Right lobe of liver (tissue), 6 donors: ENCODE measurements at places on chromosomes 1 and 21. TPM values are rescaled to one million over a fixed set of nuclear protein-coding genes. Genes with fewer than 3 reads are reported as not detected.
A peak's percentile ranks its signal among the peaks of the same experiment; 100 is the strongest.

DNA sequence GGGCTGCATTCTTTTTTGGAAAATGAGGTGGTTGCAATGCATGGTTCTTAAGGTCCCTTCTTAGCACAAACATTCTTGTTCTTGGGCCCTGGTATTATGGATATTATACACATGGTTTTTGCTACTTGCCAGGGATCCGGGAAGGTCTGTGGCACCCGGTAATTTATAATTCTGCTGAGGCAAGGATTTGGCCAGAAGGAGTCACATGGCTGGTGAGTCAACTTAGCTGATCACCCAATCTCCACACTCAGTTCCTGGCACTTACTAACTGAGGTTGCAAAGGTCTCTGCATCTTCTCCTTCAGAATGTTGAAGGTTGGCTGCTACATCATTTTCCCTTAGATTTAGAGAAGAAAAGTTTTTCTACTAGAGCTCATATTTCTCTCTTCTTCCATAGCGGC is 112.5 kb downstream of the ROR1 start:
- H3K27me3 ChIP-seq = no peaks in the 10 kb centered on the region
- no peaks in the 10 kb centered on the region for H3K4me1 ChIP-seq
- H3K27ac ChIP-seq = no peak overlapping the region
- DNase-seq = no peak

- H3K27me3 ChIP-seq = no peaks in the 10 kb centered on the region
- H3K4me3 ChIP-seq = no peak overlapping the region
- peak overlapping the region; percentile 76 for H3K27ac ChIP-seq
- DNase-seq = peak; percentile 49
- no peaks in the 10 kb centered on the region for H3K4me1 ChIP-seq
Measured at GRCh38 chr1:202046227-202046626, 35.8 kb downstream of the ELF3 start.

- H3K27ac ChIP-seq = no peak overlapping the region
- no peaks in the 10 kb centered on the region for H3K36me3 ChIP-seq
- no peaks in the 10 kb centered on the region for H3K4me1 ChIP-seq
- no peak overlapping the region for H3K4me3 ChIP-seq
- H3K27me3 ChIP-seq = no peaks in the 10 kb centered on the region
- DNase-seq = no peak
Measured at GRCh38 chr1:198918920-198919319, 280.1 kb downstream of the PTPRC start.

- no peaks in the 10 kb centered on the region for H3K36me3 ChIP-seq
- H3K27me3 ChIP-seq = no peaks in the 10 kb centered on the region
- no peaks in the 10 kb centered on the region for H3K4me1 ChIP-seq
- H3K27ac ChIP-seq = no peak overlapping the region
- no peak overlapping the region for H3K4me3 ChIP-seq
- no peak for DNase-seq
Measured at GRCh38 chr1:23244256-23244761, 27.0 kb upstream of the HTR1D start.

DNA sequence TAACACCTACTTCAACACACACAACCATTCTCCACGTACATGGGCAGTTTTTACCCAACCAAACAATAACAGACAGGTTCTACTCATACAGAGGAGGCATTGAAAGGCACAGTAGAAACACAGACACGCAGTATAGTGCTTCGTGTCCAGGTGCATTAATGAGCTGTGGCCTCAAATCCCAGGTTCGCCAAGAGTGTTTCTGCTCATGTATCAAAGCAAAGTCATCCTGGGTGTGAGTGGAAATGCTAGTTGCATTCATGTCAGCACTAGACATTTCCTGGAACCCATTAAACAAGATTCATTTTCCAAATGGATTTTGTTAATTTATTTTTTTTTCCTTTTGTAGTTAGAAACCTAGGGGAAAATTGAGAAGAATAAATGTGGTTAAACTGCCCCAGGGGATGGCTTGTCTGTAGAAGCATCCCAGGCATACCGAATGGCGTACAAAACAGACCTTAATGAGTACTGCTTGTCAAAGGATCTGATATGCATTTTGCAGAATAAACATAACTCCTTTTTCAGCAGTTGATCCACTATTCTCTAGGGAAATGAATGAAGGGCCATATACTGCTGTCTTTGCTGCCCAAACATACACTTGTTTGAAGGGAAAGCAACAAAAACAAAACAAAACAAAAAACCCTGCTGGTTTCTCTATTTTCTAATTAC is 298.6 kb upstream of the ST6GALNAC5 start:
- H3K36me3 ChIP-seq = no peaks in the 10 kb centered on the region
- DNase-seq = no peak
- H3K27me3 ChIP-seq = no peaks in the 10 kb centered on the region
- no peak overlapping the region for H3K27ac ChIP-seq

DNA sequence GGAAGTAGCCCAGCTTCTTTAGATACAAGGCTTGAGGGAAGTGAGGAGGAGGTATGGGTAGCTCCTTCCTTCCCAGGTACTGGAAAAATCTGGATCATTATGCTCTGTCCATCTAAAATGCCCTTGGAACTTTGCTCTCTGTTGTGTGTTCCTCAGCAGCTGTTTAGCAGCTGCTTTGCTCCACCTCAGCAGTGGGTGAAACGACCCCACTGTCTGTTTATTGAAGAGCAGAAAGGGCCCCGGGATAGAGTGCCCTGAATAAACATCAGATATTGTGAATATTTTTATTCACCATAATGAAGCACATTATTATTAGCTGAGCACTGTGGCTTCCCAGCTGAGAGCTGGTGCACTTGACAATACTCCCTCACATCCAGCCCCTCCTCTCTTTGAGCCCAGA is 237.9 kb downstream of the PBX1 start:
- no peak overlapping the region for H3K4me3 ChIP-seq
- DNase-seq = no peak
- no peaks in the 10 kb centered on the region for H3K4me1 ChIP-seq
- H3K27me3 ChIP-seq = no peaks in the 10 kb centered on the region

GRCh38 chr1:88509379-88509778 is 174.7 kb upstream of the PKN2 start:
- no peak overlapping the region for H3K4me3 ChIP-seq
- no peak overlapping the region for H3K27ac ChIP-seq
- DNase-seq = no peak
- H3K27me3 ChIP-seq = no peaks in the 10 kb centered on the region
- H3K4me1 ChIP-seq = no peaks in the 10 kb centered on the region

- peak overlapping the region; percentile 54 for H3K4me3 ChIP-seq
- H3K27me3 ChIP-seq = no peaks in the 10 kb centered on the region
- peak; percentile 63 for DNase-seq
- H3K27ac ChIP-seq = peak overlapping the region; percentile 99
Measured at GRCh38 chr1:211259638-211260126, 516 bp downstream of the RCOR3 start.

DNA sequence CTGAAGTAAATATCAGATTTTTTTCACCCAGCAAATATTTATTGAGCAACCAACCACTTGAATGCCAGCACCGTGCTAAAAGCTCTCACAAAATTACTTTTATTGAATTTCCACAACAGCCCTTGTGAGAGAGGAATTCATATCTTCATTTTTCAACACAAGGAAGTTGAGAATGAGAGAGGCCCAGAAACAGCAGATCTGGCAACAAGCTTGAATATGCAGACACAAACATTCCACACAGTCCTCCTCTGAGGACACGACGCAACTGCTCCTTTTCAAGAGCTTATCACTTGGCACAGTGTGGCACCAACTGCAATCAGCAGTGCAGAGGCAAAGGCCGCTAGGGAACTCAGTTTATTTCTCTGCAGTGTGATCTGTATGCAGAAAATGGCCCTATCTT is 32.2 kb upstream of the IFNAR2 start:
- H3K27ac ChIP-seq = peak overlapping the region; percentile 34
- no peaks in the 10 kb centered on the region for H3K36me3 ChIP-seq
- no peaks in the 10 kb centered on the region for H3K4me1 ChIP-seq
- peak; percentile 82 for DNase-seq
- no peaks in the 10 kb centered on the region for H3K27me3 ChIP-seq

DNA sequence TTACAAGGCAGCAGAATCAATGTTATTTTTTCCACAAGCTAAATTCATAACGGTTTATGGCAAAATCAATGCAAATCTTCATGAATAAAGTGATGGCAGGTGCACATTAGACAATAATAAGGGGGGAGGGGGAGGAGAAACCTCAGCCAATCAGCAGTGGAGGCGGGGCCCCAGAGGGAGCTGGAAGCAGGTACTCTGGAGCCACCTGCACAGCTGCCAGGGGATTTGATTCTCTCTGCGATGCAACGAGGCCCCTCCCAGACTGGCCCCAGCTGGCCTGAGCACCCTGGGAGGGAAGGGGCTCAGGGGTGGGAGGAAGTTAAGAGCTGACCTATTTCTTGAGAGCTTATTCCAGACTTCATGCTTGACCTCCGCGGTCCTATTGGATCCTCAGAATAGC is 127.8 kb upstream of the IGSF21 start:
- H3K36me3 ChIP-seq = no peaks in the 10 kb centered on the region
- no peak overlapping the region for H3K27ac ChIP-seq
- H3K27me3 ChIP-seq = no peaks in the 10 kb centered on the region
- no peak for DNase-seq

- no peak for DNase-seq
- no peak overlapping the region for H3K27ac ChIP-seq
- H3K4me3 ChIP-seq = no peak overlapping the region
- H3K4me1 ChIP-seq = peaks cover 12% of the 10 kb centered on the region
Measured at GRCh38 chr1:23957096-23957495, 2.5 kb upstream of the PNRC2 start.

DNA sequence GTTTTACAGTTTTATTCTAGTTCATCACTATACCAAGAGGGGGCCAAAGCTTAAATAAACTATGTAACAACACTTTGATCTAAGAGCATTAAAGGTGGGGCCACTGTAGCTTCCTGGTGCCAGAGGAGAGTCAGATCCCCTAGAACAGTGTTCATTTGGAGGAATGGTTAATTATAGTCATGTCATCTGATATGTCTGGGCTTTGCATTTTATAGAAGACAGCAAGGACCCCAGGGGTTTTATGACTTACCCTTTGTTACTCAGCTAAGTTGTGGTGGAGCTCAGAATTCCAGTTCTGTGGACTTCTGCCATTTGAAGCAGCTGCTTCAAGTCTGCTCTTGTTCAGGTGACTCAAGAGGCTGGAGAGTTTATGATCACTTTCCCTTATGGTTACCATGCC is 16.7 kb downstream of the KDM4A start:
- no peak for DNase-seq
- peaks cover 98% of the 10 kb centered on the region for H3K36me3 ChIP-seq
- H3K4me3 ChIP-seq = no peak overlapping the region
- no peak overlapping the region for H3K27ac ChIP-seq

GRCh38 chr1:901108-901859 is 22.4 kb upstream of the SAMD11 start:
- no peaks in the 10 kb centered on the region for H3K36me3 ChIP-seq
- no peak overlapping the region for H3K27ac ChIP-seq
- no peaks in the 10 kb centered on the region for H3K27me3 ChIP-seq
- no peaks in the 10 kb centered on the region for H3K4me1 ChIP-seq
- no peak for DNase-seq

DNA sequence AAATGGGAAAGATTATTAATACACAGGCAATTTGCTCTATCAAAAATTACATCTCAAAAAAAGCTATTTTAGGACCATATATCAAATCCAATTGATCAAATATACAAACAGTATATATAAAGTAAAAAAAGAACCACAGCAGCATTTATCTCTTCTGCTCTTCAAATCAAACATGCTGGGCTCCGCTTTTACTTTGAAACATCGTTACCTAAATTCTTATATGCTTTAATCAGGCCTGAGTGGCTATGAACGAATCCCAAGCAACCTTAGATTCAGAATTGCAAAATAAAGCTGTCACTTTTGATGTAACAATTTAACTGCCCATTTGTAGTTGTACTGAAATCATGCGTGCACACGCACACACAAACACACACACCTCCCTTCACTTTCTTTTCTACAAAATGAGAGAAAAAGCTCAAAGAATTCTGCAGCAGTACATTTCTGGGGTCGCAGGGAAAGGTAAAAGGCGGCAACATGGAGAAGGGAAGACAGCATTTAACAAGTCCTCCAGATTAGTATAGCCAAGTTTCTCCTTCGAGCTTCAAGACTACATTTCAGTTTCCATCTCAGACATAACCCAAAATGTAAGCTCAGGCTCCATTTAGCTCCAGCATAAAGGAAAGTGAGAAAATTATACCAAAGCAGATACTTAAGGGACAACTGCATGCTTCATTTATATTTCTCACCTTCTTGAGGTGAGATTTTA is 92.2 kb upstream of the TTC39A start:
- no peak overlapping the region for H3K27ac ChIP-seq
- H3K36me3 ChIP-seq = peaks cover 2% of the 10 kb centered on the region
- H3K4me1 ChIP-seq = no peaks in the 10 kb centered on the region
- no peak for DNase-seq

GRCh38 chr1:2290171-2290578 is 62.1 kb downstream of the SKI start:
- no peak for DNase-seq
- no peak overlapping the region for H3K27ac ChIP-seq
- no peak overlapping the region for H3K4me3 ChIP-seq
- no peaks in the 10 kb centered on the region for H3K36me3 ChIP-seq
- H3K4me1 ChIP-seq = peaks cover 41% of the 10 kb centered on the region

DNA sequence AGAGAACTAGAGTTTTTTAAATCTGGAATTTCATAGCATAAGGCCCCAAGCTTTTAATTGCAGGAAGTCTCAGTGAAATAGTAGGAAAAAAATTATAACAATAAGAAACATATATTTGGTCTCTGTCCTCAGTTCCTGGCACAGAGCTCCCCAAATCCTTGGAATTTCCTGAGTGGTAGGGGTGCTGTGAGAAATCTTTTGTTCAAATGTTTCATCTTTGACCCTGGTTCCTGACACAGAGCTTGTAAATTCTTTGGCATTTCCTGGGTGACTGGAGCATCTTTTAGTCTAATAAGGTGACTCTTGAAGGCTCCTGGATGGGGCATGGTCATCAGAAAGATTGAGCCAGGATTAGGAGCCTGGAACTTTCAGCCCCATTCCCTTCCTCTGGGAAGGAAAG is 225.7 kb upstream of the AJAP1 start:
- no peak overlapping the region for H3K27ac ChIP-seq
- no peaks in the 10 kb centered on the region for H3K4me1 ChIP-seq
- H3K27me3 ChIP-seq = no peaks in the 10 kb centered on the region

DNA sequence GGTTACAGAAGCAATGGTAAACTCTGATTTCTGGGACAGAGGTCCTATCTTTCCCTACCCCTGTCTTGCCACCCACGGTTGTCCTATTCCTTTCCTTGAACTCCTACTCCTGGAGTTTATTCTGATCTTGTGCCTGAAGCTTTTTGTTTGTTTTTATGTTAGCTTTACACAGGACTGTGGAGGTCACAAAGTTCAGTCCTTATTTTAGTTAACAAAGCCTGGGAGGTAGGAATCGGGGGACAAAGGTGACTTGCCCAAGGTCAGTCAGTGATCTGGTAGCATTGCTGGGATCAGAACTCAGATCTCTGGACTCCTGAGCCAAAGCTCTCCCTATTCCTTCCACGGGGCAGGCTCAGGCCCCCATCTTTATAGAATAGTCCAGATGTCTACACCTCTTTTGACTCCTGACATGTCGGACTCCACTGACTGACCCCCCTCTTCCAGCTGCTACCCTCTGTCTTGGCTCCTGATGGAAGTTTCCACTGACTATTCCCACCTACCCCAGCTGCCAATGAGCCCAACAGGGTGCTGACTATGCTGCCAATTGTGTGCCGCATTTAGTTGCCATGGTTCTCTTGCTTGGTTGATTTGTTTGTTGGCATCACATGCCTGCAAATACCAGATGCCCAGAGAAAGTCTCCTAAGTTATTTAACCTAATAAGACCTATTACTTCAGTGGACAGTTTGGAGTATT is 9.9 kb downstream of the F5 start:
- peak; percentile 61 for DNase-seq
- H3K4me1 ChIP-seq = peaks cover 80% of the 10 kb centered on the region
- no peak overlapping the region for H3K4me3 ChIP-seq
- H3K27ac ChIP-seq = peak overlapping the region; percentile 79

PAQR6 gene
- total RNA-seq = 1.6 TPM

OR10Z1 gene
- not detected for total RNA-seq

LCE3D gene
- not detected for total RNA-seq

IFNLR1 gene
- 3.9 TPM for total RNA-seq

PPIAL4G gene
- total RNA-seq = not detected

ELF3 gene
- 83.1 TPM for total RNA-seq

CNKSR1 gene
- 1.2 TPM for total RNA-seq

GPR37L1 gene
- 0.12 TPM for total RNA-seq
